A549 treated with ZK216348 at 1 μM for 4 hours (cell line): ENCODE measurements at places on chromosomes 5 and 9. TPM values are rescaled to one million over a fixed set of nuclear protein-coding genes. Genes with fewer than 3 reads are reported as not detected.

The UCK1 gene
- total RNA-seq = 14.0 to 24.0 TPM (median 22.8 TPM) in 5 replicates

The IL9 gene
- total RNA-seq = not detected in 5 replicates

The ISCA1 gene
- 36.2 to 53.1 TPM (median 43.1 TPM) in 5 replicates for total RNA-seq

The SURF6 gene
- total RNA-seq = 17.7 to 30.3 TPM (median 28.5 TPM) in 5 replicates

The BAAT gene
- total RNA-seq = 0.42 to 0.57 TPM (median 0.51 TPM) in 5 replicates
